ENCODE measurements at places on chromosomes 13 and 19.

DNA sequence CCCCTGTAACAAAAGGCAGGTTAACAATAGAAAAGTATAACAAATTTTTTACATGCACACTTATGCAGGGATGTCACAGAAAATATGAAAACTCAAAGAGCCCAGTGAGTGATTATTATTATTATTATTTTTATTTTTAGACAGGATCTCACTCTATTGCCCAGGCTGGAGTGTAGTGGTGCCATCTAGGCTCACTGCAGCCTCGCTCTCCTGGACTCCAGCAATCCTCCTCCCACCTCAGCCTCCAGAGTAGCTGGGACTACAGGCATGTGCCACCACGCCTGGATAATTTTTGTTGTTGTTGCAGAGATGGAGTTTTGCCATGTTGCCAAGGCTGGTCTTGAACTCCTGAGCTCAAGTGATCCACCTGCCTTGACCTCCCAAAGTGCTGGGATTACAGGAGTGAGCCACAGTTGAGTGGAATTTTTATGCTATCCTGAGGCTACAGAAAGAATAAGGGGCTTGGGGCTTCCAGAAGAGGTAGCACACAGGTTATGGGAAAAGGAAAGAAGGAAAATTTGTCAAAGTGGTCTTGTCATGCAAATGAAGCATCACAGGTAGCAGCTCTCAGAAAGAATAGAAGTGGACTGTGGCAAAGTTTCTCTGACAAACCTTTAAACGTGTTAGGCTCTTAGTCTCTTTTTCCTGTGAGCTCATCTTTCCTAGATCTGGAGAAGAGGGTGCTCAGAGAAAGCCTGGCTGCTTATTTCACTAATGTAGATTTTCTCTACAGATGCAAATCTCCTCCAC, 87.7 kb upstream of the LSM14A start:
- no peak for DNase-seq

DNA sequence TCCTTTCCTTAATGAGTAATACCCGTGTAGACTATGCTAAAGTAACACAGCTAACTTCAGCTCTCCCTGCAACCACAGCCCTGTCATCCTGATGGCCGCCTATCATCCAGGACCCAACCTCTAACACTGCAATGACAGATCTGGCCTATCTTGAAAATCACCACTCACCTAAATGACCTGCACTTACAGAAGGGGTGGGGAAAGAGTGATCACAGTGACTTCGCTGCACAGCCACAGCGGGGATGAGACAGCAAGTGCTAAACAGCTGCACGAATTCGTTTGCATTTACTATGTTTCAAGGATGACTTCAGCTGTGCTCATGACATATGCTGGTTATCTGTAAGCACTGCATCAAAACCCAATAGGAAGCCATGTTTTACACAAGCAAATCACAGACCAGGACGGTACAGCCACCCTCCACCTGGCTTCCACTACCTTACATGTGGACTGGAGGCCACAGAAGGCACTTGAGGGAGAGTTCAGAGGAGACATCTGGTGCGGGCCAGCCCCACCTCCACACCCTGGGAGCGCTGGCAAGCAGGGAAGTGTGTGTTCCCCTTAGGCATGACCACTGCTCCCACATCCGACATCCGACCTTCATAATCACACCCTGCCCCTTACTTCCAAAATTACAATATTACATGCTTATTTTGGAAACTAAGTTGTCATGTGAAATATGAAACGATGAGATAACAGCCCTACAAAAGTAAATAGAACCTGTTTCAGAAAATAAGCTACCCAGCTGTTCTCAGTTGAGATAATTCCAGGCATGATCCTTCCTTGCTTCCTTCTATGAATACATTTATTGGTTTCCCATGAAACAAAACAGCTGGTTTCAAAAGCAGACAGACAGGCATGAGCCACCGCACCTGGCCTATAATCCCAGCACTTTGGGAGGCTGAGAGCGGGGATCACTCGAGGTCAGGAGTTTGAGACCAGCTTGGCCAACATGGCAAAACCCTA, 95.7 kb downstream of the STK24 start:
- DNase-seq: no peak

GRCh38 chr19:16885166-16885565, 3.6 kb upstream of the F2RL3 start:
- DNase-seq: no peak

DNA sequence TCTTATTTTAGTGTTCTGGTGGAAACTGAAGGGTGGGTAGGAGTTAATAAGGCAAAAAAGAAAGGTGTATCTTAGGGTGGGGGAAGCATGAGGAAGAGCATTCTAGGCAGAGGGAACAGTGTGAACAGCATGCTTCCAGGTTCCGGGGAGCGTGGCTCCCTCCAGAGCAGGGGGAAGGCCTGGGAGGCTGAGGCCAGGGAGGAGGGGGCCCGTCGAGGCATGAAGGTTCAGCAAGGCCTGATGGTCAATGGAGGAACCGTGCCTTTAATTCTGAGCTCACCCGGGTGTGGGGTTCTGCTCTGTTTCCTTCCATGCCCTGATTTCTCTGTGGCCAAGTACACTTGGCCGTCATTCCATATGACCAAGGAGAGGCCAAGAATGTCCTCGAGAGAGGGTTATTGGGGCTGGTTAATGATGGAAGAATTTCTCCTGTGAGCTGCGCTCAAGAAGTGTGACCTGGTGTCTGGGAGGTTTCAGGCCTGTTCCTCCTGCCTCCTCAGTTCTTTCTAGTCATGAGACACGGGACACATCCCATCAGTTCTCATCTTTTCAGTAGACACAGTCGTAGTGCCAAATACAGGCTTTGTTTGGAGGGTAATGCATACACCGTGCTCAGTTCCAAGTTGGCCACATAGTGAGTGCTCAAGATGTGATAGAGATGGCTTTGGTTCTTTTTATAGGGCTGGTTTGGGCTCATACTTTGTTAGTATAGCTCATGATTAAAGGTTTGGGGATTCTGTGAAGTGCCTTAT, 73.6 kb downstream of the SIPA1L3 start:
- DNase-seq: no peak

GRCh38 chr19:13410946-13411345, 95.3 kb downstream of the CACNA1A start:
- DNase-seq: no peak

DNA sequence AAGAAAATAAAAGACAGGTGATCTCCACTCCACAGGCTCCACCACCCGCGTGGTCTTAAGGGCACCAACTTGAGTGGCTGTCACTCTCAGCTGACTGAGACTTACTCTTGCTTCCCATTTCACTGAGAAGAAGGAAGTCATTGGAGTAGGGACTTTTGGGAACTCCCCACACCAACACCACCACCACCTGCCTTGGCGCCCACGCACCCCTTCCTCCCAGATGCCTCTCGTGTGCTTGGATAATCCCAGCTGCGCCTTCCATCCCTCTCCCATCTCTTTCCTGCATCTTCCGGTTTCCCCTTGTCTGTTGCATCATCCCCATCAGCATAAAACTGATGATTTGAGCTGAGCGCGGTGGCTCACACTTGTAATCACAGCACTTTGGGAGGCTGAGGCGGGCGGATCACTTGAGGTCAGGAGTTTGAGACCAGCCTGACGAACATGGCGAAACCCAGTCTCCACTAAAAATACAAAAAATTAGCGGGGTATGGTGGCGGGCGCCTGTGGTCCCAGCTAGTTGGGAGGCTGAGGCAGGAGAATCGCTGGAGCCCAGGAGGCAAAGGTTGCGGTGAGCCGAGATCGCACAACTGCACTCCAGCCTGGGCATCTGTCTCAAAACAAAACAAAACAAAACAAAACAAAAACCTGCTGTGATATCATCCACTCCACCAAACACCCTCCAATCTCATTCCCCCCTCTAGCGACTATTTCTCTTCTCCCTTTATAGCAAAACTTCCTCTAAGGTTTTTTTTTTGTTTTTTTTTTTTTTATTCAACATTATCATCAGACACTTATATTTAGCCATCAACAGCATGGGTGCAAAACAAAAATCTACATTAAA, 25.5 kb downstream of the AP2S1 start:
- no peak for DNase-seq
